ENCODE measurements at places on chromosomes 1 and 21.

DNA sequence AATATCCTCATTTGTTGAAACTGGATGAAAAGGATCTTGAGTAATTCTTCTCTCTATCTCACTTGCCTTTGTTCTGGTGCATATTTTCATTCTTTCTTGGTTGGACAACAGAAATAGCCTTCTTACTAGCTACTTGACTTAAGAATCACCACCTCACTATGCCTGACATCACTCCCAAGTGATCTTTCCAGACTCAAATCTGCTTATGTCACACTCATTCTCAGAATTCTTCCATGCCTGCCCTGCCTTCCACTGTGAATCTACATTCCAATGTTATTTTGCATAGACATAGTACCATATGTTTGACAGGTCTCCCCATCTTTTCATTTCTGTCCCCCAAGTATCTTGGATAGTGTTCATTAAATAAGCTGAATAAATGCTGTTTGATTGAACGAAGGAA, 78.5 kb upstream of the DPYD start:
- ATAC-seq: no peak

GRCh38 chr1:94709891-94710581, 110.1 kb upstream of the SLC44A3 start:
- ATAC-seq: no peak

DNA sequence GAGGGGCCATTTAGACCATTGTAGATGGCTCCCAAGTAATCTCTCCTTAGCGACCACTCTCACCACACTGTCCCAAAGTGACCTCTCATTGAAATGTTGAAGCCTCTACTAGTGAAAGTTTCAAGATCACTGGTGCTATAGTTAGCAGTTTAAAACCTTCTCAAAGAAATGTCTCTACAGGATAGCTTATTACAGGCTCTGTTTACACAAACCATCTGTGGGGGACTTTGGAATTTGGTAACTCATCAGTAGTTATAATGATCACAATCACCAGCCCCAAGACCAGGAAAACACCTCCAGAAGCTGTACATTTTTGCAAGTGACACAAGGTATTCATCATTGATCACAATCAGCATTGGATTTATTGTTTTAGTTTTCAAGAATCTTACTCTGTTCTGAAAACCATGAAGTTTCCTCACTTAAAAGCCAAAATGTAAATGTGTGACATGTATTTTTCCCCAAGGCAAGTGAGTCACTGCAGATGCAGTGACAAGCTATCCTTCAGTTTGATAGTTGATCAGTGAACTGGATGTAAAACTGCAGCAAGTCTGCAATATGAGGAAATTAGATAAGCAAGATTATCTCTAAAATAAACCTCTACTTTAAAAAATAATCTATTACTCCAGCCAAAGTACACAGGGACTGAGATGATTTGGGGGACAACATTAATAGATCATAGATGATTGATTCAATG, 41.9 kb downstream of the C21orf91 start:
- no peak for ATAC-seq

- no peak for ATAC-seq
Measured at GRCh38 chr1:247746391-247746935, 1.5 kb downstream of the OR14A2 start.

- no peak for ATAC-seq
Measured at GRCh38 chr1:109803901-109804331, 40.2 kb upstream of the EPS8L3 start.

DNA sequence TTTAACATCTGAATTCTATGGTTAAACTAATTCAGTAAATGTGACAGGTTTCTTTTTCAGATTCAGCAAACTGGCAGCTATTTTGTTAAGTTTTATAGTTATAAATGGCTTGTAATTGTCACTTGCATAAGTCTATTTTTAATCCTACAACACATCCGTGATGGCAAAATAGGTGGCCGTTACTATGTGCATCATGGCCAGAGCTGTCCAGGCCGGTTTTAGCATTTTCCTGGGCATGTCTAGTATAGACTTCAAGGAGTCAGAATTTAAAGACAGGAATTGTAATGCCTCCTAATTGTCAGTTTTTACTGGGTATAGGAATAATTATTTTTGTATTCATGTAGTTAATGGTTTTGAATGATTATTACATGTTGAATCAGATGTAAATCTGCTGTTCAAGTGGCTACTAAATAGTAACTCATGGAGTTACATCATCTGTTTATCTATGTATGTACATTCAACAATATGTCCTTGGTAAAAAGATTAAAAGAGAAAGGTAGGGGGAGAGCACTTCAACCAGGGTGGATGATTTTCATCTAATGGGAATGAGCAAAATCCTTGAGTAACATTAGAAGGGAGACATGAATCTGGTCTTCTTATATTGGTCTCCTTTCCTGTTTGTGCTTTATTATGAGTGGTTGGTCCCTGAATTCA, 3.2 kb upstream of the B3GALT2 start:
- no peak for ATAC-seq

DNA sequence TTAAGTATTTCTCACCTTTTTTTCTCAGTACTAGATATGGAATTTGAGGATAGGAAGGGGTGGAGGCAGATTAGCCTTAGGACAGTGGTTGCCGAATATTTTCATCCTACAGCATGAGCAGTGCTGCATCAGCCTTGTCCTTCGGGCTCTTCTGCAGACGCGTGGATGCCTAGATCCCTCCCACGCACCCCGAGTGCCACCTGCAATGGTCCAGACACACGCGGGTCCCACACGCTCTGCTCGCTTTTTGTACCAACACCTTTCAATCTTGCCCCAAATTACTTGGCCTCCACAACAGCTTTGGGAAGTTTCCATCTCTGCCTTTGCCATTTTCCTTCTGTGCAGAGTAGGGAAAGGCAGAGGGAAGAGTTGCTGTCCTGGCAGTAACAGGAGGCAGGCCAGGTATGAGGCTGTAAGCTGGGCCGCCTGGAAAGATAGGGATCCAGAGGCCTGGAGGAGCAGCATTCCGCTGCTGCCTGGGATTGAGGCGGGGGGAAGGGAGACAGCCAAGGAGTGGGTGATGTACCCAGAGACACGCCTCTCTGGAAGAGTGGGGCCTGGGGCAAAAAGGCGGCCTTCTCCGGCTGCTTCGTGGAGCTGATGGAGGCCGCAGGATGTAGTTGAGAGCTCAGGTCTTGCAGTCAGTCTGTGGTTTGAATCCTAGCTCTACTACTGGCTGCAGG, 467.7 kb downstream of the KIF26B start:
- no peak for ATAC-seq

DNA sequence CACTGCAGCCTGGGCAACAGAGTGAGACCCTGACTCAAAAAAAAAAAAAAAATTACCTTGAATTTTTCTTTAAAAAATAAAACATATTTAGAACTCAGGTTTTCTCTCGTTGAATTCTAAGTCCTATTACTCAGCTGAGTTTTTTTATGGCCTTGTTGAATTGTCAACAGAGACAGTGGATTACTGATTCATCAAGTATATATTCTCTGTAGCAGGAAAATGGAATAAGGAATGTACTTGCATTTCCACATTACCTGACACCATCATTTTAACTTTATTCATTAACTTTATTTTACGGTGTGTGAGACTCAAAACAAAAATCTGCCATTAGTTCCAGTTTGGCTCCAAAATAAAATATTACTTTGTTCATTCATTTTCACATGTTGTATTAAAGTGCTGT, 53.8 kb upstream of the APP start:
- no peak for ATAC-seq

GRCh38 chr1:97277891-97278654, 556.5 kb downstream of the PTBP2 start:
- no peak for ATAC-seq

DNA sequence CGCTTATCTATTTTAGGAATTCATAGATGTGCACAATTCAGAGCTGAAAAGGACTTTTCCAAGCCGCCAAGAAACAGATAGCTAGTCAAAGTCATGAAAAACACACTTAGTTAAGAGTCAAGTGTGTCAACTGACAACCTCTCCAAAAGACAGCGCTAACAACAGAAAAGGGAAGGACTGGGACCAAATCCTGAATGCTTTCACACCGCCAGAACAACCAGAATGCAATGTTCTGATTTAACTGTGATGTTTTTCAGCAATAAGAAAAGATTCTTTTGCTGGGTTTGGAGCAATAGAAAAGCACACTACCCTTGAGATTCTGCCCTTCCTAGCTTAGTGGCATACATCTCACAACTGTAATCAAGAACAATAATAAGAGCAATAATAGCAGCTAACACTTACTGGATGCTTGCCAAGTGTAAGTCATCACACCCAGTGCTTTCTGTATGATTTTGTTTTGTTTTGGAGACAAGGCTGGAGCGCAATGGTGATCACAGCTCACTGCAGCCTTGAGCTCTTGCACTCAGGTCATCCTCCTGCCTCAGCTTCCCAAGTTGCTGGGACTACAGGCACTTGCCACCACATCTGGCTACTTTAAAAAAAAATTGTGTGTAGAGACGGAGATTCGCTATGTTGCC, 33.9 kb upstream of the SDC3 start:
- no peak for ATAC-seq

- no peak for ATAC-seq
Measured at GRCh38 chr1:92901699-92902405, 59.4 kb downstream of the DIPK1A start.

GRCh38 chr1:24659993-24660665, 17.0 kb downstream of the SRRM1 start:
- no peak for ATAC-seq

- no peak for ATAC-seq
Measured at GRCh38 chr1:206578978-206579374, 33.3 kb downstream of the EIF2D start.

GRCh38 chr1:99820546-99820945, 29.6 kb upstream of the AGL start:
- ATAC-seq: peak; percentile 48

DNA sequence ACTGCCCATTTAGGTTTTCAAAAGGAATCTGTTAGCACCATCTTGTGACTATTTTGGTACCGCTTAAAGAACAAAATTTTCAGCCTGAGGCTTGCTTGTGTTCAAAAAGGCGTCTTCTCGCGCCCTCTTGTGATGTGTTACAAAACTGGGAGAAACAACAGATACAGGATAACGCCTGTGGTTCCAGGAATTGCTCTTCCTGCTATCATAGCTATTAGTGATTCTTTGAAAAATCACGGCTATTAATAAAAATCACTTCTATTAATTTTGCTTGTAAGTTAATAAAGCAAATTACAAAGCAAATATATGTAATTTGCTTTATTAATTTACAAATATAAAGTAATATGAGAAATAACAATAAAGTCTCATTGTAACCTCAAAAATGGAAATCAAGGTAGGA, 82.2 kb upstream of the ABCD3 start:
- ATAC-seq: no peak

DNA sequence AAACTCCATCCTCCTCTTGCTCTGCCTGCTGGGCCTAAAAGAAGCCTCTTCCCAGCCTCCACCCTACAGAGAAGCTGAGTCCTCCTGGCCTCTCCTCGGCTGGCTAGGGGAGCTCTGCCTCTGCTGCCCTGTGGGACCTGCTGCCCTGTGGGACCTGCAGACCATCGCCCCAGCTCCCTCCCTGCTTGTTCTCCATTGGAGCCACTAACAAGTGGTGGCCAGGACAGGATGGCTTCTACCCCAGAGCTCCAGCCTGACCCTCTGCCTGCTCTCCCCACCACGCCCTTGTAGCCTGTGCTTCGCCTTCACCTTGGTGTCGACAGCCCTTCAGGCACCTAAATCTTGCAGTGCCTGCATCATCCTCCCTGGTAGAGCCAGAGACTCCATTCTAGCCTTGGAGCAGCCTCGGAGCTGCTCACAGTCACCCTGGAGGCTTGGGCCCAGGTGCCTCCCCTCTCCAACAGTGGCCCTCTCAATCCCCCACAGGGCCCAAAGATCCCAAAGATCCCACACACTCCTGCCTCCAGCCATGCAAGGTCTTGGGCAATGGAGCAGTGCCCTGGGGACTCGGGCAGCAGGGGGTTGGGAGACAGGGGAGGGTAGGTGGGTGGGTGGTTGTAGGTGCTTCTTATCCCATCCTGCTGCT, 3.0 kb downstream of the EPS8L3 start:
- no peak for ATAC-seq

- no peak for ATAC-seq
Measured at GRCh38 chr1:210313921-210314320, 14.8 kb upstream of the HHAT start.

GRCh38 chr1:162168261-162168660, 98.8 kb downstream of the NOS1AP start:
- no peak for ATAC-seq

GRCh38 chr1:5670590-5671350, 321.5 kb downstream of the NPHP4 start:
- ATAC-seq: no peak

- ATAC-seq: no peak
Measured at GRCh38 chr1:1916851-1917251, 1.8 kb downstream of the CALML6 start.

DNA sequence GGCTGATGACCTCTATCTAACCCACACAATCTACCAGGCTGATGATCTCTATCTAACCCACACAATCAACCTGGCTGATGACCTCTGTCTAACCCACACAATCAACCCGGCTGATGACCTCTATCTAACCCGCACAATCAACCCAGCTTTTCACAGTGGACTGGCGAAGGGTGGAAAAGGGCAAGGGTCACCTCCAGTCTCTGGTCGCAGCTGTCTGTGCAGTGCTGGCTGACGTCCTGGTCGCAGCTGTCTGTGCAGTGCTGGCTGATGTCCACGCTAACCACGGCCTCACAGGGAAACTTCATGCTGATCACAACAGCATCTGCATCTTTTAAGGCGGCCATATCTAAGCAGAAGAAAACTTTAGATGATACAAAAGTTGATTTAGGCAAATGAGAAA, 12.2 kb upstream of the CCDC27 start:
- no peak for ATAC-seq

- ATAC-seq: no peak
Measured at GRCh38 chr1:92544756-92545165, 58.0 kb upstream of the GFI1 start.

DNA sequence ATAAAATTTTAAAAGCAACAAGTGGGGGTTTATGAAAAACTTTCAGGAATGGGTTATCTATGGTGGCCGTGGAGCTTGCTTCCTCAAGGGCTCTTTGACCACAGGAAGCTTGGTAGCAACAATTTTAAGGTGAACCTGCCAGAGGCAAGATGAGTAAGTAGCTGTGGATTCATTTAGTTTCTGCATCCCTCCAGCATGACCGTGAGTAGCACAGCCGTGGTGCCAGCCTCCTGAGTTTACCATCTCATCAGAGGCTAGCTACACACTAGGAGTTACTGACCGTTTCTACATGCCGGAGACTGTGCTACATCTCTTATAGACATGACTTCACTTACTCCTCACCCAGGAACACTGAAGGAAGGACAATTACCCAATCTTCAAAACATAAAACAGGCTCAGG, 30.1 kb upstream of the PLEKHG5 start:
- no peak for ATAC-seq

Measured in stimulated activated memory B cell treated with anti-CD40 and anti-IgM and Interleukin-4, amounts not matched to agents 10 μg/mL and 1 μg/mL and 100 μg/mL, for 72 hours (primary cell).